ENCODE measurements at places on chromosomes 3 and 15.
A peak's percentile ranks its signal among the peaks of the same experiment; 100 is the strongest.

- DNase-seq = no peak
These were observed 113.9 kb downstream of the PDE8A start for GRCh38 chr15:85095566-85095965.

DNA sequence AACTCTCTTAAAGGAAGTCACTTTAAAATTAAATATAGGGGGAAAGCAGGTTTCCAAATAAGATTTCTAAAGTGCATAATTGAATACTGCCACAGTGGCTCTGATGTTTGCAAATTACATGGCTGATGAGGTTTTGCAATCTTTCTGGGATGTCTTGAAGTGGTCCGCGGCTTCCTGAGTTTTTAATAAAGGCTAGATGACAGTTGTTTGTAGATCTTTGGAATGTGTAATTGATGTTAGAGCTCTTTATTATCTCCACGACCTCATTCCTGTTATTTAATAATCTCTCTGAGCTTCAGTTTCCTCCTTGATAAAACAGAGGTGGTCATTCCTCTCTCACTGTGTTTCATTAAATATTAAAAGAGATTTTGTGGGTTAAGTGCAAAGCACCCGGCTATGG, 27.0 kb upstream of the CEMIP start:
- no peak for DNase-seq

GRCh38 chr15:85730001-85730820, 64.5 kb downstream of the KLHL25 start:
- peak; percentile 57 for DNase-seq

DNA sequence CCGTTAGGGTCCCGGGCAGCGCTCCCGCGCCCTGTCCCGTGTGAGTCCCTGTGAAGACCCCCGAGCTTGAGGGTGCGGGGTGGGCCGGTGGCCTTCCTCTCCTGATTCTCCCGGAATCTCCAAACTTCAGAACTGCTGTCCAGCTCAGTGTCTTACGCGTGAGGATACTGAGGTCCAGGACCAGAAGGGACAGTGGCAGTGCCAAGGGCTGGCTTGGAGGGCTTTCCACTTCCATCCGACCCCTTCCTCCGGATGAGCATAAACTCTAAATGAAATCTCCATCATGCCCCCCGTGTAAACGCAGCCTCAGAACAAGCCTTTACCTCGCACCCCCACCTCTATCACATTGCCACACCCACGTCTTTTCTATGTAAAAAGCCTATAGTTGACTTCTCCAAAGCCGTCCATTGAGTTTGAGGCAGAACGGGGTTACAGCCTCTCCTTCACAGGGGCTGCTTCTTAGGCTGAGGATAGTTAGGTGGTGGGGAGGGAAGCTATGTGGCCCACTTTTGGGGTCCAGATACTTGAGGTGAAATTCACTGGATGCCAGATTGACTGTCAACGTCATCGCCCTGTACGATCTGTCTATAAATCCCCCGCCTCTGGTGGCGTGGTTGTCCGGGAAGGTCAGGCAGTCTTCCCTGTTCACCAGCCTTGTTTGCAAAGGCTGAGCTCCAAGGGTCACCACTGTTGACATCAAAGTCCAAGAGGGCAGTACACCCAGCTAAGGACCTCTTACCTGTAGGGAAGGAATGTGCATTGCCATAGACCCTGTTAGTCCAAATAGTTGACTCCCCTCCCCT, 1.1 kb downstream of the EDEM1 start:
- peak; percentile 41 for DNase-seq

DNA sequence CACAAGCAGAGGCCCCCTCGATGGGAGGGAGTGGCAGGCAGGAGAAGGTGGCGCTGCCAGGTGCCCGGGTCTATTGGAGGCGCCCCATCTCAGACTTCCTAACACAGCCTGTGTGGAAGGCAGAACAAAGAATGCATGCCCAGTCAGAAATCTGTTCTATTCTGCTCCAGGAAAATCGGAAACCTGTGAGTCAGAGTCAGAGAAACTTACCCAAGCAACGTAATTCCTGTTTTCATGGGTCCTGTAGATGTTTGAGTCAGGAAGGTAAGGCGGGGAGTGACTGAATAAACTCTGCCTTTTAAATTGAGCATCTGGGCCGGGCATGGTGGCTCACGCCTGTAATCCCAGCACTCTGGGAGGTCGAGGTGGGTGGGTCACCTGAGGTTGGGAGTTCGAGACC, 13.7 kb downstream of the MAP6D1 start:
- DNase-seq = no peak

GRCh38 chr3:197027896-197028727, 1.5 kb downstream of the MELTF start:
- peak; percentile 12 for DNase-seq

GRCh38 chr15:49145651-49146609, 9.5 kb downstream of the COPS2 start:
- DNase-seq = peak; percentile 21

- DNase-seq = no peak
These were observed 23.6 kb downstream of the CCR1 start for GRCh38 chr3:46184469-46184868.

DNA sequence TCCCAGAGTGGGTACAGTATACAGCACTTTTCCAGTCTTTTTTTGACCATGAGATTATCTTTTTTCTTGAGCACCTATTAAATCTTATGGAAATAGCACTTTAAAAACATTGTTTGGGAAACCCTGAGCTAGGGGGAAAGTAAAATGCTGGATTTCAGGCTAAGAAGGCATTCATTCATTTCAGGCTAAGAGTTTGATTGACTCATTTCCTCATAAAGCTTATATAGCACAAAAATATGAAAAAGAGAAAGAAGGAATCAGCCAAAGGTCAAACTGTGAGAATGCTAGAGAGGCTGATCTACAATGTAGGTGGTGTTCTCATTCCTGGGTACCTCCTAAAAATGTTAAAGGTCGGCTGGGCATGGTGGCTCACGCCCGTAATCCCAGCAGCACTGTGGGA, 10.5 kb downstream of the TTC23 start:
- no peak for DNase-seq

DNA sequence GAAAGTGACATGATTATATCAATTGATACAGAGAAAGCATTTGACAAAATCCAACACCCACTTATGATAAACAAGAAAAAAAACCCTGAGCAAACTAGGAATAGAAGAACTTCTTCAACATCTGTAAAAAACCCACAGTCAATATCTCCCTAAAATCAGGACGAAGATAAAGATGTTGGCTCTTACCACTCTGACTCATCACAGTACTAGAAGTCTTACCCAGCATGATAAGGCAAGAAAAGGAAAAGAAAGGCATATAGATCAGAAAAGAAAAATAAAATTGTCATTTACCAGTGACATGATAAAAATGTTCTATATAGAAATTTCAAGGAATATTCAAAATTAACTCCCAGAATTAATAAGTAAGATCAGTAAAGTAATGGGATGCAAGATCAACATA, 7.2 kb upstream of the FBXW12 start:
- no peak for DNase-seq

- no peak for DNase-seq
These were observed 56.0 kb upstream of the CTXND1 start for GRCh38 chr15:80308002-80308401.

GRCh38 chr15:80591938-80592825, 102.9 kb upstream of the ABHD17C start:
- no peak for DNase-seq

- no peak for DNase-seq
These were observed 75.9 kb downstream of the SCN5A start for GRCh38 chr3:38573556-38573955.

GRCh38 chr15:79433276-79433990, 1.3 kb downstream of the MINAR1 start:
- no peak for DNase-seq

GRCh38 chr3:8319935-8320634, 181.5 kb upstream of the LMCD1 start:
- peak; percentile 69 for DNase-seq

- DNase-seq = no peak
These were observed 100.6 kb downstream of the DCLK3 start for GRCh38 chr3:36663666-36664291.

DNA sequence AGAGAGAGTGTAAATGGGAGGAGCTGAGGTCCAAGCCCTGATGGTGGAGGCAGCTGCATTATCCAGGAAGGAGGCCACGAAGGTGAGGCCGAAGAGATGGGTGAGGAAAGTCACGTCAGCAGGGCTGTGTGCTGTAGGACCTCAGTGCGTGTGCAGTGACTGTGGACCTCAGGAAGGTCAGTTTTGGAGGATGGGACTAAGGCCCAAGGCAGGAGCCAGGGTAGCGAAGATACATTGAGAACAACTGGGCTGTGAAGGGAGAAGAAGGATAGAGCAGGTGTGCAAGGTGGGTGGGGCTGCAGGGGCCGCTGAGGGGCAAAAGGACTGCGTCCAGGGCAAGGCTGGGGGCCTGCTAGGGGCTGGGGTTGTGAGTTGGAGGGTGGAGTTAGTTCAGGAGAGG, 4.9 kb downstream of the KLHL40 start:
- DNase-seq = no peak

- DNase-seq = no peak
These were observed 136.2 kb downstream of the TPRG1 start for GRCh38 chr3:189307963-189308362.

DNA sequence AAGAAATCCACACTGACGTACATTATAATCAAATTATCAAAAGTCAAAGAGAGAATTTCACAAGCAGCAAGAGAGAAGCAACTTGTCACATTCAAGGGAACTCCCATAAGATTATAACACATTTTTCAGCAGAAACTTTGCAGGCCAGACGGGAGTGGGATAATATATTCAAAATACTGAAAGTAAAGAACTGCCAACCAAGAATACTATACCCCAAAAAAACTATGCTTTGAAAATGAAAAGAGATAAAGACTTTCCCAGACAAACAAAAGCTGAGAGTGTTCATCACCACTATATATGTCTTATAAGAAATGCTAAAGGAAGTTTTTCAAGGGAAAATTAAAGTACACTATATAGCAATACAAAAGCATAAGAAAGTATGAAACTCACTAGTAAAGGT, 91.5 kb upstream of the PPP2R3A start:
- DNase-seq = no peak

GRCh38 chr3:43015991-43016865, 37.1 kb downstream of the GASK1A start:
- DNase-seq = no peak

GRCh38 chr3:3560591-3561311, 238.5 kb upstream of the LRRN1 start:
- DNase-seq = no peak

DNA sequence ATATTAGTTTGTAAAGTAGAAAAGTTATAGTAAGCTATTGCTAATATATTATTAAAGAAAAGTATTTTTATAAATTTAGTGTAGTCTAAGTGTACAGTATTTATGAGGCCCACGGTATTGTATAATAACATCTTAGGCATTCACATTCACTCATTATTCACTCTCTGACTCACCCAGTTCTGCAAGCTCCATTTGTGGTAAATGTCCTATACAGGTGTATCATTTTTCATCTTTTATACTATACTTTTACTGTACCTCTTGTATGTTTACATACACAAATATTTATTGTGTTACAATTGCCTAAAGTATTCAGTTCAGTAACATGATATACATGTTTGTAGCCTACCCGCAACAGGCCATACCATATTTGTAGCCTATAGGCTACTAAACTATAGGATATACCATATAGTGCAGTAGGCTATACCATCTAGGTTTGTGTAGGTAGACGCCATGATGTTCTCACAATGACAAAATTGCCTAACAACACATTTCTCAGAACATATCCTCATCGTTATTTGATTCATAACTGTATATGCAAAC, 246.8 kb upstream of the ALCAM start:
- DNase-seq = no peak

DNA sequence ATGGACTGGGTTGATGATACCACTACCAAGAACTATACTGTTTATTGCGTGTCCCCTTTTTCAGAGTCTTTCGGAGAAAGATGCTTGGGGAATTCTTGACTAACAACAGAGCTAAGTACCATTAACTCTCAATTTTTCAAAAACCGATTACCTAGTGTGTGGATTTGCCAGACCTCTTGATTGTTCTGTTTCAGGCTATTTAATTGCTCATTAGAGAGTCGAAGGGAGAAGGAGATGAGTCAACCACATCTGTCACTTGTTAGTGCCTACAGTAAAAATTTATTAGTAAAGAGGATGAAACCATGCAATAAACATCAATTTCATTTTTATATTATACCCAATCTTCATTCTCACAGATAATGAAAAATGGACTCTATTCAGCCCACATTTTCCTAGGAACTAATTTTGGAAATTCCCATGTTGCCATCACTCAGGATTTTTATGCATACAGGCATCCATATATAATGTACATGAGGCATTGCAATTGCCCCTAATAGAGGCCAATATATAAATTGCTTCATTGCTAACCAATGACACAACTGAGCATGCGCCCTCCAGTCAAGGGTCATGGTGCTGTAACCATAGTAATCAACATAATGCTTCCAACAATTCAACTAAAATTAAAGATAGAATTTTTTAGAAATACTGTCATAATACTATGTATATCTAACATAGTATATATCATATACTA, 541.7 kb downstream of the TBL1XR1 start:
- no peak for DNase-seq

DNA sequence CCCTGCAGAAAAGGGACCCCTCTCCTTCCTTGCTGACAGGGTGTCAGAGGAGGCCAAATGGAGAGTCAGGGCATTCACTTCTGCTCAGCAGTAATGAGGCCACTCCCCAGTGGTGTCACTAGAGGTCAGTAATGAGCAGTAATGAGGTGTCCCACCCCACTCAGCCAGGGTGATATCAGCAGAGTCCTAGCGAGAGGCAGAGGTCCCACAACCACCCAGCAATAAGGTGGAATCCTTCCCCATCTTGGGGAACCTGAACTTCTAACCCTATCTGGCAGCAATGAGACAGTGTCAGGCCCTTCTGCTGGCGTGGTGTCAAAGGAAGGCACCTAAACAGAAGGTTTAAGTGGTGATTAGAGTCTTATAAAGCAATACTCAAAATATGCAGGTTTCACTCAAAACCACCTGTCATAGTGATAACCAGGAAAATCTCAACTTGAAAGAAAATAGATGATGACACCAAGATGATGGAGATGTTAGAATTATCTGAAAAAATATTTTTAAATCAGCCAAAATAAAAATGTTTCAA, 12.9 kb downstream of the OCA2 start:
- peak; percentile 75 for DNase-seq

- no peak for DNase-seq
These were observed 52.0 kb downstream of the ILDR1 start for GRCh38 chr3:121970047-121970446.

DNA sequence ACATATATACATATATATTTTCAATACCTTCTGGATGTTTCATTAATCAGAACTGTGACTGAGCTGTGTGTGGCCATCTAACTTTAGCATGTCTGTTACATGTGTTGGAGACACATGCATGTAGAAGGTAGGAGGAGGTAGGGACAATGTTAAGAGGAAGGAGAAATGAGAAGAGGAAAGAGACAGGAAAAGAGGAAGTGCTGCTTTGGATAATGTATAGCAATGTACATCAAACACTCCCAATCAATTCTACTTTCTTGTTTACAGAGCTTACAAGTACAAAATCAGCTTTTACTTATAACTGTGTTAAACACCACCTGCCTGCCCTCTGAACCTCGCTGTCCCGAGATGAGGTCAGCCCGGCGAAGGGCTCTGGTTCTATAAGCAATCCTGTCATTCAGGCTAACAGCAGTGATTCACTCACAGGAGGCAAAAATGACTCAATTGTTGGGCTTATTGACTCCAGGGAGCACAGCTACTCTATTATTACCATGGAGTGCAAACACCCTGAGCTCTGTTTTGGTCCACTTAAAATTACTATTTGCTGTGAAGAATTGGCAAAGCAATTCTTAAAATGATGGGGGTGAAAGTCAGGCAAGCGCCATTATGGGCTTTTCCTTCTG, 188.9 kb downstream of the MEIS2 start:
- no peak for DNase-seq

GRCh38 chr3:27423463-27423862, 54.3 kb upstream of the NEK10 start:
- no peak for DNase-seq

Data from hepatic stellate cell (primary cell).